ENCODE measurements at places on chromosomes 13 and 19.

DNA sequence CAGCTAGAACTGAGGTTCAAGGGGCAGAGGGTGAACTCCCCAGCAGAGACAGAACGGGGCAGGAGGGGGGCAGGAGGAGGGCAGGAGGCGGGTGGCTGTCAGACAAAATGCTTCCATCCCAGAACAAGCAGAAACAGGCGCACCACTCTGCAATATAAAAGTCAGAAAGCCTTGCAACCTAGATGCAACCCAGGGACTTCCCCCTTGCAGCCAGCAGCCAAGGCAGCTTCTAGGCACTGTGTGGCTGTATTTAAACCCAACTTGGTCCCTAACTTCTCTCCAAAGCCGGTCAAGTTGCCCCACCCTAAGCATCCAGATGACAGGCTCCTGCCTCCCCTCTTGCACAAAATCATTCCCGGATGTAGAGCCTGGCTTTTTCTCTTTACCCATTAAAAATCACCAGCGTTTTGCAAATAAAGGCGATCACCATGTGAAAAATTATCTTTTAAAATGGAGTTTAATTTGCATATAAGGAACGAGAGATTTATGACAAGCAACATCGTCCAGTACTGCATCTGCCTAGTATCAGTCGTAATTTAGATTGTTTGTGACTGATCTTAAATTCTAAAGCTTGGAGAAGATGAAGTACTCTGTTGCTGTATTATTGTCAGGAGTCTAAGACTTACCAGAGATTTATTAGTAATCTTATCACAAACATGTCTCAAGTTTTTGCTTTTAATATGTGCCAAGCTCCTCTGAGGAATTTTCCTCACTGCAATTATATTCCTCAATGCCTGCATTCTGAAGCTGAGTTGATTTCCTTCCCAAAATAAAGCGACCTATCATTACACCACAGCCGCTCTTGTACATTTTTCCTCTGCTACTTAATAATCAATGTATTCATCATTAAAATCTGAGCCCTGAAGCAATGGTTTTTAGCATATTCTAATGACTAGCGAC is 307.1 kb upstream of the ZNF507 start:
- DNase-seq: no peak

GRCh38 chr13:77980592-77980991 is 62.0 kb upstream of the EDNRB start:
- DNase-seq: no peak

GRCh38 chr19:17328517-17329365 is 5.9 kb downstream of the ANO8 start:
- DNase-seq: no peak

DNA sequence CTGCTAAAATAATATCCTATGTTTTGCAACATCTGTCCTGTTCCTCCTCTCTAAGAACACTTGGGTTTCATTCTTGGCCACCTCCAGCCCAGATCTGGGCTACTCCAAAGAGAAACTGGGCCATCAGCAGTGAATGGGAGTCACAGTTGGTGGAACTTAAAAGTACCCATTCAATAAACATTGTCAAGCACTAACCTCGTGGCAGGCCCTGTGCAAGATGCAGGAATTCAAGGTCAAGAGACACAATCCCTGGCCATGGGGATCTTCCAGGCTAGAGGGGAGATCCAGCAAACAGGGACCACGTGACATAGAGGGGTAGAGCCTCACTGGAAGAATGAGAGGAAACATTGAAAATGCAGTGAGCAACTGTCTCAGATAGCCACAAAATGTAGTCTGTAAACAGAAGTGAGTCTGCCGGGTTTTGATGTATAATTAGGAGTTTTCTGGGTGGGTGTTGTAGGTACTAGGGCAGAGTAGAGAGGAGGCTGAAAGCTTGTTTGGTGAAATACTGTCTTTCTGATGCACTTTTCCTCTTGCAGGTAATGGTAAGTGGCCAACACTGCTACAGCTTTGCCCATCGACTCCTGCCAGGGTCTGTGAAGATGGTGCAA is 14.8 kb upstream of the EID2 start:
- DNase-seq: no peak

Data from NCI-H774 (cell line).